ENCODE measurements at places on chromosomes 16 and 17.

GRCh38 chr17:58279016-58279711 is 1.6 kb downstream of the MPO start:
- no peak for DNase-seq

GRCh38 chr17:60173304-60173819 is 23.6 kb downstream of the CA4 start:
- DNase-seq = no peak

DNA sequence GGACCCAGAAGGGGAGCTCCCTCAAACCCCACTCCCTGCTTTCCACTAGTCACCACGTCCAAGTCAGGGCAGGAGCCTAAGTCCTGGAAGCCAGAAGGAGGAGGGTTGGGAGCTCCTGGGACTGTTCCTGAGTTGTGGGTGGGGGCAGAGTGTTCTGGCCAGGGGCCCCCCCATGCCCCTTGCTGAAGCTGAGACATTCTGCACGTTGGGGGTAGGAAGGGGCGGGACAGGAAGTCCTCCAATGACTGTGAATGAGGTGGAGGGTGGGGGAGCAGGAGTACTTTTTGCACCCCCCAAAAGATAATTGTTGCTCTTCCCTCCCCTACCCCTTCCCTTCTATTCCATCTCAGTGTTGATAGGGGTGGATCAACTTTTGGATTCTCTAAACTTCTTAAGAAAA is 21.4 kb upstream of the C17orf113 start:
- DNase-seq = no peak

DNA sequence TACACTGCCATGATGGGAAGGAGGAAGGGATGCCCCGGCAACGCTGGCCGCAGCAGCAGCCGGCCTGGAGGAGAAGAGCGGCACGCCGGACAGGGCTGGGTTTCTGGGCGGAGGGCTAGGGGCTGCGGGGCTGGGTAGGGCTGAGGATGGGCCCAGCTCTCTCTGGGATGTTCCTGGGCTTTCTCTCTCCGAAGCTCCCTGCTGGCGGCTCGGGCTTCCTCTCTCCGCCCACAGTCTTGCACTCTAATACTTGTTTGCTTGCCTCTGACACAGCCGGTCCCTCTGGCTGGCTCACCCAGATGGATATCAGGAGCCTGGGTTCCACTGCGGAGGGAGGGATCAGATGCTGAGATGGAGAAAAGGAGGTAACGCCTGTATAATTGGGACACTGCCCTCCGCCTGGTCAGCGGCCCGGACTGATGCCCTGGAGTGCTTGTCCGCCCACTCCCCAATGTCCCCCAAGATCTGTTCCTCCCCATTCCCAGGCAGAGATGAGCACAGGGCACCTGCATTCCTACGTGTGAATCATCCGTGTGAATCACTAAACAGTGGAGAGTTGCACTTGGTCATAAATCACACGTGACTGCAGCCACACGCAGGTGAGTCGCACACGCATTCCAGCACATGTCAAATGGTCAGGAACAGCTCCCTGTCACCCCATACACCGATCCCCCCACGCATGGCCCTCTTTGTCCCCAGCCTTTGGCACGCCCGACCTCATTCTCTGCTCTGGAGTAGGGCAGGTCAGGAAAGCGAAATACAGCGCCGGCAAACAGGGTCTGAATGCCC is at the start of gene ALOXE3:
Gene ALOXE3, minus strand, starts transcription at position 535 of the 789 bp plus-strand sequence. Its CDS starts 524 bp downstream, at position 11.
- DNase-seq = no peak

DNA sequence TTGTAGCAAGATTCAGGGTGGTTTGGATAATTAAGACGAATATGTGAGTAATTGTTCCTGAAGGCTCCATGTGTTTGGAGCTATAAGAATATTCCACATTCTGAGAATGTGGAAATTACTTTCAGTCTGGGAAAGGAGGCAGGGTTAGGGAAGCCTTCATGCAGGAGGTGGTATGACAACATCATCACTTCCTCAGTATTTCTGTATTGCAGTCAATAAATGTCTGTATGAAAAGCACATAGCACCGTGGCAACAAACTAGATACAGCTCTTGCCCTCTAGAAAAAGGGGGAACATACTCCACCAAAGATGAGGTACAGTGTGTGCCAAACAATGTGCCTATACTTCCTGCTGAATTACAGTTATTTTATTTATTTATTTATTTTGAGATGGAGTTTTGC is 26.1 kb upstream of the DHRS7B start:
- DNase-seq = no peak

- DNase-seq = no peak
These were observed at the start of gene RHBDF1 for GRCh38 chr16:72561-73548. Gene RHBDF1, minus strand, starts transcription at chr16:72631. Its CDS starts 7,616 bp downstream, at chr16:65015.

DNA sequence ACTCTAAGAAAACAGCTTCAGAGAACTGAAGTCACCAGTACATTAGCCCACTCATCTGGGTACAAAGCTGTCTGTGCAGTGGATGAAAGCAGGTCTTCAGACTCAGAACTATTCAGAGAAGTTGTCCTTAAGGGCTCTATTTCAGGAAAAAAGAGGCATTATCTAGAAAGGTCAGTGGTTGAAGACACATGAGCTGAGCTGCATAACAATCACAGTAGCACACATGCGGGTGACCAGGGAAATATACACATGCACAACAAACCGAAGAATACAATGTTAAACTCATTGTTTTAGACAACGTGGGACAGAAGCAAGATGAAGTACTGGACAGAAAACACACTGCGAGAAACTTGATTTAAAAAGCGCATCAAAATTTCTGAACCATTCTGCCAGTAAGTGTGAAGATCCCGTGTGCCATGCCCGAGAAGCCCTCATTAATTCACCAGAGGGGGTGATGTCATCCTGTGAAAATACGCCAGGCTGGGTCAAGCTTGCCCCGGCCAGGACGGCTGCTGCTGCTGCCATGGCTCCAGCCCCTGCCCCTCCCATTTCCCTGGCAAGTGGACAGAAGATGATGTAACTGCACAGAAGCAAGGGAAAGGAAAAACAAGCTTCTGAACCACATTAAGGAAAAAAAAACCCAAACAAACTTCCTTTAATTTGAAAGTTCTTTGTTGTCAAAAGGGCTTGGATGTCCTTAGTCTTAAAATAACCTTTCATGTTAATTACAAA is 10.1 kb downstream of the DYNC1LI2 start:
- peak; percentile 73 for DNase-seq

GRCh38 chr16:68284847-68285246 is 20.5 kb downstream of the SLC7A6 start:
- no peak for DNase-seq

DNA sequence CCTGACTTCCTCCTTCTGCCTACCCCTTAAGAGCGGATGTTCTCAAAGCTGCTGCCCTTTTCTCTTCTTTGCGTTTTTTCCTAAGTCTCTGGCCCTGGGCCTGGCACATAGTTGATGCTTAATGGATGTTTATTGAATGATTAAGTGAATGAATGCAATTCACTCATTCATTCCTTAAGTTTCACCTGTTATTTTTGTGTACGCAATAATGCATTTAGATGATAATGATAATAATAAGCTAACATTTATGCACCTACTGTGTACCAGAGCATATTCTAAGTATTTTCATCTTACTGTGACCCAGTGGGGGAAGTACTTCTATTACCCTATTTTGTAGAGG is 4.4 kb downstream of the CCL5 start:
- DNase-seq = no peak

GRCh38 chr17:36742267-36743000 is 141.1 kb downstream of the MRM1 start:
- no peak for DNase-seq

GRCh38 chr17:49580055-49580721 is 4.5 kb downstream of the NXPH3 start:
- no peak for DNase-seq

GRCh38 chr17:65914784-65915342 is 277.1 kb downstream of the CEP112 start:
- no peak for DNase-seq

DNA sequence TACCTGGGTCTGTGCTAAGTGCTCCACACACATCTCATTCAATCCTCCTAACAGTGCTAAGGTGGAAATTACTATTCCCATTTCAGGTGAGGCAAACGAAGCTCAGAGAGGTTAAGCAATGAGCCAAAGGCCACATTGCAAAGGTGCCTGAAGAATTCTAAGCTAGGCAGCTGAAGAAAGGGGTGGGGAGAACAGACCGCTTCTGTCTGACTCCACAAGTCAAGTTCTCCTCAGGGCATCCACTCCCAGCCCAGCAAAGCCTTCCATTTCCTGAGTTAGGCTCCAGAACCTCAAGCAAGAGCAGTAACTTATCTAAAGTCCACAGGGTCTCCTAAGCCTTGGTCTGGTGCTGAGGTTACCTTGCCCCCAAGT is 27.0 kb upstream of the MRPS23 start:
- no peak for DNase-seq

- peak; percentile 8 for DNase-seq
These were observed 7.1 kb upstream of the IL32 start for GRCh38 chr16:3058139-3059030.

DNA sequence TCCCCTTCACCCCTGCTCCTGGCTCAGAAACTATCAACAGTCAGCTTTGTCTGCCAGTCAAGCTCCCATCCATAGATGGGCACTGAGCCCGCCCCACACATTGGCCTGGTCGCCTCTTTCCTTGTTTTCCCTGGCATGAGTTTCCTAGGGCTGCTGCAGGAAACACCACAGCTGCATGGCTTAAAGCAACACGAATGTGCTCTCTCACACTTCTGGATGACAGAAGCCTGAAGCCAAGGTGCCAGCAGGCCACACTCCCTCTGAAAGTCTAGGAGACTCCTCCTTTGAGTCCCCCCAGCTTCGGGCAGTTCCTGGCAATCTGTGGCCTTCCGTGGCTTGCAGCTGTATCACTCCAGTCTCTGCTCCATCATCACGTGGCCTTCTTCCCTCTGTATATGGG is 69.9 kb downstream of the TBC1D16 start:
- no peak for DNase-seq

DNA sequence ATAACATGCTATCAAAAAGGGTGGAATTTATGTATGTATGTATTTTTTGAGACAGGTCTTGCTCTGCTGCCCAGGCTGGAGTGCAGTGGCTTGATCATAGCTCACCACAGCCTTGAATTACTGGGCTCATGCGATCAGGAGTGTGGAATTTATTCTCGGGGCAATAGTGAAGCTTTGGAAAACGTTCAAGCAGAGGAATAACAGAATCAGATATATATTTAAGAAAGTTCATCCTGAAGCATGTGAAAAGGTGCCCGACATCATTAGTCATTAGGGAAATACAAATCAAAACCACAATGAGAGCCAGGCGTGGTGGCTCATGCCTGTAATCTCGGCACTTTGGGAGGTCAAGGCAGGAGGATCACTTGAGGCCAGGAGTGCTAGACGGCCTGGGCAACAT is 7.7 kb upstream of the ITGAE start:
- no peak for DNase-seq

DNA sequence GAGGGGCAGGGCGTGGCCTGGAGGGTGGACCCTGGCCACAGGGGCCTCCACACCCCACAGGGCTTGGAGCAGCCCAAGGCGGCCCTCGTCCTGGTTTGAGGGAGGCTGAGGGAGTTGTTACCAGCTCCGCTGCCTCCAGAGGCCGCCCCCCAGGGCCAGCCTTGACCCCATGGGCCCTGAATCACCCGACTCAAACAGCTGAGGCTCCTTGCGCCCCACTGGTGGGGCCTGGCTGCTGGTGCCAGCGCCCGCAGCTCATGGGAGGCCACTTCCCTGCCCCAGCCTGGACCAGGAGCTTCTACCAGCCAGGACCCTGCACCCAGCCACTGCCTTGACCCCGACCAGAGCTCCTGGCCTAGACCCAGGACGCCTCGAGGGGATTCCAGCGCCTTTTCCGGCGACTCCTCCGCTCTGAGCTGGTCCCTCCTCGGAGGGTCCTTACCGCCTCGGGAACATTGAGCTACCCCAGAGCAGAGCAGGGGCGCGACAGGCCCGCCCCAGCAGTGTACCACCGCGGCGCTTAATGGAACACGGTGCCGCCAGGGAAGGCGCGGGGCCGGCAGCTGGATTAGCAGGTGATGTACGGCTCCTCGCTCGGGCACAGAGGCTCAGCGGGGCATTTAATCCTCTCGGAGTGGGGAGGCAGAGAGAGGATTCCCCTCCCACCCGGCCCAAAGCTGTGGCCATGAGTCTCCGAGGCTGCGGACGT is 37.2 kb downstream of the GSE1 start:
- DNase-seq = no peak

DNA sequence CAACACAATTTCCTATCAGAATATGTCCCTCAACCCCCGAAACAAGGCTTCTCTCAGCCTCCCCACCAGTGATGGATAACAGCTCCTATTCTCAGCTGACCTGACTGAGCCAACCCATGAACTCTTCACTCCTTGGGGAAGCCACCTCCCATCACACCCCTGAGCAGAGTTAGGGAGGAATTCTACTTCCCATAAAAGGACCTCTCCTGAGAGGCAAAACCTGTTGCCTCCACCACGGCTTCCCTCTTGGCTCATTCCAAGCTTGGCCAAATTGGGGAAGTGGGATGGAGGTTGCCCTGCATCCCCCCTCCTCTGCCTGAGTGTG is 5.7 kb upstream of the RASL10B start:
- DNase-seq = no peak

DNA sequence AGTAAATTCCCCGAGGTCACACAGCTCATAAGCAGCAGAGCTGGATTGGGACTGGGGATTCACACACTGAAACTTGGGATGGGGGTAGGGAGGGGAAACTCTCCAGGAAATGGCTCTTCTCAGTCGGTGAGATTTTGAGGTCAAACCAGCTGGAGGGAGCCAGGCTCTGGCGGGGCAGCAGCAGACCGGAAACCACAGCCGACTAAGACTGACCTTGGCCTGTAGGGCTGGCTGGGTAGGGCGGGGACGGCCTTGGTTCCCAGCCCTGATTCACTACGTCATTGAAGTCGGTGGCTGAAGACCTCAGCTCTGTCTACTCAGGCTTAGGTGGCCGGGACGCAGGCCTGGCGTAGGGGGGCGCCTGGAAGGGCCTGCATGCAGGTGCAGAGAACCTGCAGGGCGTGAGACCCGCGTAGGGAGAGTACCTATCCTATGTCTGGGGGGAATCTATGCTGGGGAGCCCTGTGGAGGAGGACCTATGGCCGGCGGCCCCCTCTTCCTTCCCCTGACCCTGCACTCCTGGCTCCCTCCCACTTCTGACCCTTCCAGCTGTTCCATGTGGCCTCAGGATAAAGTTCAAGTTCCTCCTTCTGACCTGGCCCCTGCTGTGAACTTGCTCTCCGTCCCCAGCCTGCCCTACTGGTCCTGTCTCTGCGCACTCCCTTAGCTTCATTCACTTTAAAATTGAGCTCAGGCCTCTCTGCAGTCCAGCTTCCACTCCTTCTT is 11.9 kb upstream of the SLC4A1 start:
- peak; percentile 29 for DNase-seq

DNA sequence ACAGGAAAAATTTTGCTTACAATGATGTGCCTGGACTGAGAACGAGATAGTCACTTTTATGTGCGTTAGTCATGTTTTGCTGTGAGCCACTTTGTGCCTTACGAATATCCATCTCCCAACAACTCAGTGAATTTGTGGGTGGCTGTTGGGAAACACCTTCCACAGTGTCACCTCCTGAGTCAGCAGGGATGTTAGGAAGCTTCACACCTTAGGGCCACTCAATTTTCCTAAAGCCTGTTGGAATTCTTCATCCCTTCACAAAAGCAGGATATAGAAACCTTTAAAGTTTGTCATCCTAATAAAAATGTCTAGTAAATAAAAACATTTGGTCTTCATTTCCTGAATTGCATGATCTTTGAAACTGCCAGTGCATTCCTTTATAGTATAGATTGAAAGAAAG is 4.3 kb upstream of the KRTAP3-1 start:
- no peak for DNase-seq

GRCh38 chr16:88338111-88338510 is 44.6 kb upstream of the ZNF469 start:
- DNase-seq = no peak
